Bronchus fibroblast of lung (primary cell): ENCODE measurements at places on chromosomes 5 and 9. TPM values are rescaled to one million over a fixed set of nuclear protein-coding genes. Genes with fewer than 3 reads are reported as not detected.

Gene CCNJL
- 0.34 and 1.0 TPM in 2 replicates for total RNA-seq

Gene PDE8B
- under 0.01 and 0.15 TPM in 2 replicates for total RNA-seq

Gene HTR1A
- total RNA-seq, result not detected in 2 replicates

Gene SELENOP
- 19.9 and 30.4 TPM in 2 replicates for total RNA-seq

Gene CYSRT1
- total RNA-seq, result 0.74 and 1.2 TPM in 2 replicates

Gene DBH
- total RNA-seq, result not detected in 2 replicates

Gene QRFP
- total RNA-seq, result not detected in 2 replicates

Gene STPG3
- total RNA-seq, result not detected in 2 replicates

Gene SPATA31A1
- not detected in 2 replicates for total RNA-seq
